ENCODE measurements at places on chromosomes 2 and 18.

DNA sequence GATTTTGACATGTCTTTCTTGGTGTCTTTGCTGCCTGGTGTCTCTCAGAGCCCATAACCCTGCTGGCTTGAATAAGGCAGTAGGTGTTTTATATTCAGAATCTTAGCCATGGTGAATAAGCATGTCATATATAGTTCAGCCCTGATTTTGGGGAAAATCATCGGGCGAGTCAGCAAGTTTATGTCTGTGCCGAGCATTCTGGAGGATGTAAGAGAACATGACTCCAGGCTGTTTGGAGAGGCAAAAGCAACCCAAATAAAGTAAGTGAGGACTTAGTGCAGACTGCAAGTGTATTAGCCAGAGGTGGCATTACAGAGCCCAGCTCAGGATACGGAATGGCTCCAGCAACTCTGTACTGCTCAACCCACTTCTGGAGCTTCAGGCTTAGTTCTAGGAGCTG lies 50.3 kb downstream of the TCF7L1 start:
- no peak for DNase-seq

GRCh38 chr2:204449977-204450376 lies 95.3 kb upstream of the PARD3B start:
- no peak for DNase-seq

DNA sequence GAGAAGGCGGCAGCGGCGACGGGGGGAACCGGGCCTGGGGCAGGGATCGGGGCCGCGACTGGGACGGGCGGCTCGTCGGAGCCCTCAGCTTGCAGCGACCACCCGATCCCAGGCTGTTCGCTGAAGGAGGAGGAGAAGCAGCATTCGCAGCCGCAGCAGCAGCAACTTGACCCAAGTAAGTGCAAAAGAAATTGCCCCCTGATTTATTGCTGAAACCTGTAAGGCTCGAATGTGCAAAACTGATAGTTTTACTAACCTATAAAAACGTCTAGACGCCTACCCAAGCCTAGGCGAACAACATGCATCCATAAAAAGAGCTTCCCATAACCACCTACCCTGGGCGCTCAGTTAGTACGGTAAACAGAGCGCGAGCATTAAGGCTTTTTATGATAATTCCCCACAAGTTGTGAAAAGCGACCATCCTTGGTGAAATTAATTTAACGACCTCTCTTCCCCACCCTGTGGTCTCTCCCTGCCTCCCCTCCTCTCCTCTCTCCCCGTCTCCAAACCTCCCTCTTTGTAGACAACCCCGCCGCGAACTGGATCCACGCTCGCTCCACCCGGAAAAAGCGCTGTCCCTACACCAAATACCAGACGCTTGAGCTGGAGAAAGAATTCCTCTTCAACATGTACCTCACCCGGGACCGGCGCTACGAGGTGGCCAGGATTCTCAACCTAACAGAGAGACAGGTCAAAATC lies 1.0 kb downstream of the HOXD9 start:
- no peak for DNase-seq

DNA sequence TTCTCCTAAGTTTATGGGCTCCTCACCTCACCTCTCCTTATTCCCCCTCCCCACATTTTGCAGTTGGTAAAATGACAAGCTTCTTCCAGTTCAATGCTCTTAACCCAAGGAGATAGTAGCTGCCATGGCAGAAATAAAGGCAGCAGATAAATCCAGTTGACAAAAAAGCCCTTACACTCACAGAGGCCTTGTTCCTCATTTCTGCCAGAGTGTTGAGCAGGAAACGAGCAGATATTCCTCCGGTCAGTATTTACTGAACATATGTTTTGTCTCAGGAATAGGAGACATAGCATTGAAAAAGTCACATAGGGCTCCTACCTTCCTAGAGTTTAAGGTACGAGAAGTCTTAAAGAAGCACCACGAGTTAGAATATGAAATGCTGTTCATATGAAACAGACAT lies 493.7 kb upstream of the TNP1 start:
- no peak for DNase-seq

GRCh38 chr18:57950542-57950941 lies 93.5 kb upstream of the NEDD4L start:
- DNase-seq = no peak

DNA sequence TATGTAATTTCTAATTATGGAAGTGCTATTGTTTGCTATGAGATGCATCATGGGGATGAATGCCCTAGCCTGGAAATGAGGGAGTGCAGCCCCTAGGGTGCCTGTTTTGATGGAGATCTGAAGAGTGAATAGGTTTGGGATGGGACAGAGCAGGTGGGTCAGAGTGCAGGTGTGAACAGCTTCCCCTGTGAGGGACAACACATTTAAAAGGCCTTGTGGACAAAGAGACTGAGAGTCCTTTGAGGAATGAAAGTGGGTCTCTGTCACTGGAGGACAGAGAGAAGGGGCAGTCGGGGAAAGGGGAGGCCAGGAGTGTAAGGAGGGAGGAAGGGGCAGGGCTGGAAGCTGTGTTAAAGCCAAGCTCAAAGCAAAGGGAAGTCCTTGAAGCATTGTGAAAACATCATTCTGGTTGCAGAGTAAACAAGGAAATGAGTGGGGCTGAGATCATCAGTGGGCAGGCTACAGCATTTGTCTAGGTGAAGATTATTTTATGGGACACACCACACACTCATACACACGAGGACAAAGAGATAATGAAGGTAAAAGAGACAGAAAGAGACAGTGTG lies 877.6 kb downstream of the SLC4A3 start:
- DNase-seq = no peak

DNA sequence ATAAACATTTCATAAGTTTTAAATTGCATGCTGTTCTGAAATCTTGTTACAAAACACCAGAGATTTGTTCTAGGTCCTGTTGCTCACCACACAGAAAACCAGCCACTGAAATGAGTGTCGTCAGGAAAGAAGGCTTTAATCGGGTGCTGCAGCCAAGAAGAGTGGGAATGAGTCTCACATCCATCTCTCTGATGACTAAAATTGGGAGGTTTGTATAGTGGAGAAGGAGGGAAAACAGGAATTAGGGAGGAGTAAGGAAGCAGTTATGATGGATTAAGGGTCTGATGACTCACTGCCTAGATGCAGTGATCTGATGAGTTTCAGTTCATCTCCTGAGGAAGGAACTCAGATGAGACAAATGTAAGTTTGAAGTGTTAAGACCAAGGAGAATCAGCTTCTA lies 42.1 kb upstream of the GPR39 start:
- no peak for DNase-seq

- DNase-seq = no peak
Measured at GRCh38 chr2:235675678-235676535, 182.1 kb downstream of the AGAP1 start.

Measured in CD4-positive, alpha-beta T cell treated with Interferon alpha-2 for 1 hour (primary cell).